ENCODE measurements at places on chromosomes 5 and 9. TPM values are rescaled to one million over a fixed set of nuclear protein-coding genes. Genes with fewer than 3 reads are reported as not detected.

Gene GGTA1
- not detected for total RNA-seq

Gene IL5
- 1.2 TPM for total RNA-seq

Gene PCDH12
- not detected for total RNA-seq

Gene LCN2
- total RNA-seq: not detected

Gene CDKN2B-AS1
- total RNA-seq: 1.2 TPM
